ENCODE measurements at places on chromosomes 2 and 18.

DNA sequence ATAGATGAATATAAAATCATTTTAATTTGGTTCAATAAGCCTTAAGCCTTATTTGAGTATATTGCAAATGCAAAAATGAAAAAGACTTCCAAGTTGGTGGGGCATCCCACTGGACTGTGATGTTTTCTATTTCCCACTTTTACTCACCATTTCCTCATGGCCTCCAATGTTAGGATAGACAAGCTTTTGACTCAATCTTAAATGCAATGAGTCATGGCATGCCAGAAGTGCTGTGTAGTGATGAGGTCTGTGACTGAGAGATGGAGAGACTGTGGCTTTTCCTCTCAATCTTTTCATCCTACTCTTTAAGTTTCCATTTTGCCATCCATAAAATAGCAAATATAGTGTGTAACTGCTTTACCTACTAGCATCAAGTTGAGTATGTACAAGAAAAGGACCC, 1401.2 kb upstream of the CELF4 start:
- no peak for DNase-seq

DNA sequence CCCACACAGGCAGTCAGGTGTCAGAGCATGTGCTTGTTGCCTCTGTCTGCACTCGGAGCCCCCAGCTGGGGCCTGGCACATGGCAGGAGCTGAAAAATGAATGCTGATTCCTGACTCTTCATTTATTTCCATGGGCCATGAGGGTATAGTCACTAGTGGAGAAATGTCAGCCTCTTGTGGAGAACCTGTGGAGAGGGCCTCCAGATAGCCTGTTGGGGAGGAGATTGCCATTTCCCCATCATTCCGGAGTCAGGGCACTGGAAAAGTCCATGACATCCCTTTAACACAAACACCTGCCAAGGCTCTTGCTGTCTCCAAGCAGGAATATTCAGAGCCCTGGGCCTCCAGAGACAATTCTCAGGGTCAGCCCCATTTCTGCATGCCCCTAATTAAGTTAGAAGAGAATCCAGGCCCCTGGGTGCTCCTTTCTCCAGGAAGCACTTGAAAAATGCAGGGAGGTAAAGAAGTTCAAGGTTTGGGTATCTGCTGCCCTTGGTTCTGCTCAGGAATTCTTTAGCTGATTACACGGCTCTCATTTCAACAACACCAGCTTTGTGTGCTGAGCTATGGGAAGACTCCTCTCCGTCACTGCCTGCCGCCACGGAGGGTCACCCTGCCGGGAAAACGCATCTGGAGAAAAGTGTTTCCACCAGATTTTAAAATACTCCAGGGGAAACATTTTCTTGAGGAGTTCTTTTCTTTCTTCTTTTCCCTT, 311.3 kb downstream of the MYCN start:
- no peak for DNase-seq

- no peak for DNase-seq
Observed at GRCh38 chr18:79290876-79291275, 104.9 kb upstream of the NFATC1 start.

DNA sequence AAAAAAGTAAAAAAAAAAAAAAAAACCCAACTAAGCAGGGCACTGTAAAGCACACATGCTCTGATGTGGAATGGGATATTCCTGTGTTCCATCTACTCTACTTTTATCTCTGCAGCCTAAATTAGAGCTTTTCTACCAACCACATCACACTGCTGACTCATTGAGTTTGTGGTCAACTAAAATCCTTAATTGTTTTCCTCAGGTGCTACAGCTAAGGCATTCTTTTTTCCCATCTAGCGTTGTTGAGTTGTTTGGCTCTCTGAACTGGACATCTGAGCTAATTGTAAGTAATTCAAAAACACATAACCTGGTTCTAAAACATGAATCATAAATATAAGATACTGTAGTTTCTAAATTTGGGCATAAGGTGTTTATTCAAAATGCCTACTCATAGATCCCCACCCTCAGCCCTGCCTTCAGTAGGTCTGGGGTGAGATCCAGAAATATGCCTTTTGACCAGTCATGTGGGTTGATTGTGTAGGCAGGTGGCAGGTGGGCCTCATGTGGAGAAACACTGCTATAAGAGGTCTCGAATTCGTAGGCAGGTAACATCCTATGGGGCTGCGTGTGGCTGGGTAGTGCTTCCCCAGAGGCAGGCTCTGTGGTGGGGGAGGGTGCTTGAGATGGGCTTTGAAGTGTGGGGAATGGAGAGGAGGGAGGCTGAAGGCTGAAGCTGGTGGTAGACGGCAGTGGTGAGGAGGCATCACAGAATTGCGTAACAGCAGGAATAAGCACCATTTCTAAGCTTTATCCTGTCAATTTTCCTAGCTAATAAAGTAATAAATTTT, 27.2 kb downstream of the ANKRD29 start:
- DNase-seq = no peak

GRCh38 chr2:179340678-179341077, 76.0 kb upstream of the SESTD1 start:
- DNase-seq = no peak

DNA sequence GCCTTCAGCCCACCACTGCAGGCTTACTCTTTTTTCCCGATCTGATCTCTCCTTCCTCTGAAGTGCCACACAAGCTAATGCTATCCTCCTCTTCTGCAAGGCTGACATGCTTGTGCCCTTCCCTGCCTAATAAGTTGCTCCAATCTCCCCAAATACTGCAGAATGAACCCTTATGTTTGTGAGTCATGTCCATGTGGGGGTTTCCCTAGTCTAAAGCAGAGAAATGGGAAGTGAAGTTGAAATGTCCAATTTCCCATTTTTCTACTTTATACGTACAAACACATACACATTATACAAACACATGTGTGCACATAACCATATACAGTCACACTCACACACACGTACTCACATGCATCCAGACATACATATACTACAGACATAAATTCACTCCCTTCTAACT, 288.1 kb upstream of the CELF4 start:
- DNase-seq = no peak

GRCh38 chr2:4324531-4324930, 621.2 kb downstream of the DCDC2C start:
- no peak for DNase-seq

- no peak for DNase-seq
Observed at GRCh38 chr2:34997779-34998178, 1357.8 kb upstream of the CRIM1 start.

DNA sequence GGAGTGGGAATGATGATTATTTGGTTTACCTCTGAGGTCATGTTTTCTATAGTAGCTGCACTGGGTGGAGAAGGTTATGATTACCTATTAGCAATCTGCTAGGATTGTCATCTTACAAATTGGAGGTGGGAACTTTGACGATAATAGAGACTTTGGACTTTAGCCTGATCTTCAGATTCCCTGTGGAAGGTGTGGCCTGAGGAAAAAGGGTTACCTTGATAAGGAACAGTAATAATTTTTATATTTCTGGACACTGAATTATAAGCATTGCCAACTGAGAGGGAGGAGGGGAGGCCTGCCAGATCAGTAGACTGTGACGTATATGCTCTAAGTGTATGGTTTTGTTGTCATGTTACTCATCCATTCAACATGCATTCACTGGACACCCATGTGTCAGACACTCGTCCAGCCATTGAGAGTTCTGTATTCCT, 183.4 kb upstream of the FOSL2 start:
- no peak for DNase-seq

GRCh38 chr2:8882094-8882493, 44.7 kb upstream of the KIDINS220 start:
- no peak for DNase-seq

GRCh38 chr2:124317628-124318027, 292.5 kb downstream of the CNTNAP5 start:
- DNase-seq = no peak

DNA sequence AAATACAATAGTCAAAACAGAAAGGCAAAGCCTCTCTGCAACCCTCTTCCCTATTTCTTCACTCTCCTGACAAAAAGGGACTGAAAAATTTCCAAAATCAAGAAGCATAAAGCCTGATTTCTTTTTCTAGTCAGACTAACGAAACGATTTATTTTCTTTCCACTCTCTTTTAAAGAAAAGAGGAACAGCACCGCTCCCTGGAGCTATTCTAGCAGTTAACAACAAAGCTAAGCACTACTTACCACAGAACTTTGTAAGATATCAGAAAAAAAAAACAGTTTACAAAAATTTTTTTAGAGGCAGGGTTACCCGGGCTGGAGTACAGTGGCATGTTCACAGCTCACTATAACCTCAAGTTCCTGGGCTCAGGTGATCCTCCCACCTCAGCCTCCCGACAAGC, 14.4 kb upstream of the FHL2 start:
- DNase-seq = no peak

DNA sequence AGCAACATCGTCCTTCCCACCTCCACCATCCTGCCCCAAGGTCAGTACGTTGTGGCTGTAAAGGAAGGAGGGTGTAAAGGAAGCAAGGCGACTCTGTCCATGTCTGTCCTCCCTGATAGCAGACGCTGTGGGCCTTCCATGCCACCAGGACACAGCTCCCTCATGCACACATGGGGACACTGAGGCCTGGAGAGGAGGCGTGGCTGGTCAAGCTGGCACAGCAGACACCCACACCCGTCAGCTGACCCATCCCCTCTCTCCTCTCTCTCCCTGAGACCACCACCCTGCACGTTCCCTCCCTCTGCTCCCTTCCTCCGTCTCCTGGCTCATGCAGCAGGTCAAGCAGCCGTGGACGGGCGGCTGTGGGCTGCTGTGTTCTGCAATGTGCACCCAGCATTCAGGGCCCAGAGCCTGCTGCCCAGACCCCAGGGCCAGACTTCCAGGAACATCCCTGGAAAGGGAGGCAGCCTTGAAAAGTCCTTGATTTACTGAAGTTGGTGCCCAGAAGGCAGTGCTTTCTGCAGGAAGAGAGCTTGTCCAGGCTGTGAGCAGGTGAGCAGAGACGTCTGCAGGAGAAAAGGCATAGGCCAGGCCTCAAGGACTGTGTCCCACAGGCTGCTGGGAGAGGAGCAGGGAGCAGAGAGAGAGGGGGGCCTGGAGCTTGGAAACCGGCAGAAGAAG, 133.6 kb downstream of the DDX1 start:
- DNase-seq = no peak

- DNase-seq = no peak
Observed at GRCh38 chr2:100321179-100321865, 979 bp downstream of the LONRF2 start.

DNA sequence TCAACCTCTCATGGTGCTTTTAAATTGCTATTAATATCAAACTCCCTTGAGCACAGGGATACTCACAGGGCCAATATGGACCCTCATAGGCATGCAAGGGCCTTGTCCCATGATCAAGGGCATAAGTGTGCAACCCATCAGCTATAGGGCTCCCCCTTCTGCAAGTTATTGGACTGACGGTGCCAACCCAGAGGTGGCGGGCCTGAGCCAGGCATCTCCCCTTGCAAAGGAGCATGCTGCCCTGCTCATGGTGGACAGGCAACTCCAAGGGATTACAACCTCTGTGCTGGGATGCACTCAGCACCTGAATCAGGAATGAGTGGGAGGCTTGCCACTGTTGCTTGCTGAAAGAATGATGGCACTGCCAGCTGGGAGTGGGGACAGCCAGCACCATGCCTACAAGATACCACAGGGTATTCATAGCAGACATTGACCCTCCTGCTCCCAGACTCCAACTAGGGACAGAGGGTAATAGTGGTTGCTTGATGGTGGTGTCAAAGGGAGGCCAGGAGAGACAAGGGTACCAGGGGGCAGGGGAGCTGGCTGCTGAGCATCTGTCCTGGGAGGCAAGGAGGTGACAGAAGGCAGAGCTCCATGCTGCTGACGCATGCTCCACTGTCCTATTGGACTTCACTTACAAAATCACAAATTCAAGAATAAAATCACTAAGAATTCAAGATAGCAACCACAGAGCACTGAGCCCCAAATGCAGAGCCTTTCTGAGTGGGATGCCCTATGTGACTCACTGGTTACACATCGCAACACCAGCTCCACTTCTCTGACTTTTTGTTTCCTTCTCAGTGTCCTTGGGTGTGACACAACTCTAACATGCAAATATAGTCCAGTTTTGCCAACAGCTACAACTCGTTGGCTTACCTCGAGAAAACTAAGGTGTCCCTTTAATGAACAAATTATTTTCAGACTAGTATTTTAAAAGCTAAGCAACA, 157.1 kb upstream of the CCDC150 start:
- DNase-seq = no peak

- DNase-seq = no peak
Observed at GRCh38 chr2:107462181-107462580, 364.5 kb upstream of the RGPD4 start.

DNA sequence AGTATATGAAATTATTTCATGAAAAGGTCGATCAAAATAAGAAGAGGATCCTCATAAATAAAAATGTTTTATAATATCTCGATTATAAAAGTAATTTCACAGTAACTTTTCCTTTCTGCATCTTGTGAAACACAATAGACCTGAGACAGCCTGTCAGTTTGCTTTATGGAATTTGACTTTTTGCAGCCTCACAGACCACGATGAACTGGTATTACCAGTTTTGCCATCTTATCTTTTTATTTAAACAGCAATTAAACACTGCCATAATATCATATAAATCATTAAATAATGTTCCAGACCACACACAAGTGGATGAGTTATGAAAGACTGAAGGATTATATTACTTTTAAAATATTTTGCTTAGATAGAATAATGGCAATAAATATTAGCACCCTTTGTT, 10.7 kb upstream of the GALNT3 start:
- no peak for DNase-seq

- no peak for DNase-seq
Observed at GRCh38 chr2:39033980-39034379, 86.9 kb downstream of the SOS1 start.

GRCh38 chr2:24814516-24814915, 21.3 kb downstream of the CENPO start:
- no peak for DNase-seq

DNA sequence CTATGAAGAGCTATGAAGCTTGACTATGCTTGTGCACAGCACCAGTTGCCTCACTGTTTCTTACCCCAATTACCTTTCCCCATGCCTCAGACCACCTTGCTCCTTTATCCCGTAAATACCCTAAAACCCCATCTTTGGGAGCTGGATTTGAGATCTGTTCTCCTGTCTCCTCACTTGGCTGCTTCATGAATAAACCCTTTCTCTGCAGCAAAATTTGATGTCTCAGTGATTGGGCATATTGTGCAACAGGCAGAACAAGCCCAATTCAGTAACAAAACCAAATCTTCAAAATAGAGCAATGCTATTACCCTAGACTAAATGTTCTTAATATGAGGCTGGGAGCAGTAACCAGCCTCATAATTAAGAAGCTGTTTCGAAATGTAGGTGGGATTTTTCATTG, 3.5 kb upstream of the SSB start:
- no peak for DNase-seq

DNA sequence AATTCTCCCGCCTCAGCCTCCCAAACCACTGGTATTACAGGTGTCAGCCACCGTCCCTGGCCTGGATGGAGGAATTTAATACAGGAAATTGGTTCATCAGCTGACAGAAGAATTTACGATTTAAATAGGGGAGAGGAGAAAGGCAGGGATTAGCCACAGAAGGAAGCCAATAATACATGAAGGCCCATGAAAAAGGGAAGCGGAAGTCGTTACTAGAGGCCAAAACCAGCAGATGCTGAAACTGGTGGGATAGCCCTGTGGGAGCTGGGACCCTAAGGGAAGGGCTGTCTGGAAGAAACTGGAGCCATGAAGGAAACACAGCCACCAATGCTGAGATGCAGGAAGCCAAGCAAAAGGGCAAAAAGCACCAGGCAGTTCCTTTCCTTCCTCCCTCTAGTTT, 163.7 kb upstream of the RMP24 start:
- no peak for DNase-seq

- DNase-seq = peak; percentile 70
Observed at GRCh38 chr2:43426305-43427031, 169.4 kb downstream of the THADA start.

- peak; percentile 36 for DNase-seq
Observed at GRCh38 chr2:203225423-203226039, 13.3 kb upstream of the CYP20A1 start.

- no peak for DNase-seq
Observed at GRCh38 chr2:178666458-178666857, 140.8 kb downstream of the TTN start.
